CD4-positive, alpha-beta T cell treated with Interleukin-15 for 4 hours (primary cell): ENCODE measurements at places on chromosomes 12 and 14.

GRCh38 chr12:14387219-14387871 lies 21.9 kb downstream of the ATF7IP start:
- peak; percentile 18 for DNase-seq

DNA sequence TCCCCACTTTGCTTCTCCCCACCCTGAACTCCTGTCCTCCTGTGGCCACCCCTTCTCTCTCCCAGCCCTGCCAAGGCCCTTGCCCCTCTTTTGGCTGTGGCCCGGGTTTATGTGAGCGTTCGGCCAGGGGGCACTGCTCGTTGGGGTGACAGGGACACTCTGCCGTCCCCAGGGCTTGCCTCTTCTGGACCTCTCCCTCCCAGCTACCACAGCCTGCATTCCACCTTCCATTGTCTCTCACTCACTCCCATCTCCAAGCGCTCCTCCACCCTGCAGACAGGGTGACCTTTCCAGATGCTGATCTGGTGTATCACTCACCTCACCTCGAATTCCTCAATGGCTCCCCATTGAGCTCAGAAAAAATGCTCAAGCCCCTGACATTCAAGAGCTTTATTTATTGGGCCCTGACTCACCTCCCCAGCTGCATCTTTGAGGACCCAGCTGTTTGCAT lies 1.4 kb downstream of the SERPINA9 start:
- no peak for DNase-seq

- DNase-seq = no peak
These were observed 717 bp downstream of the PKP2 start for GRCh38 chr12:32895688-32896431.

DNA sequence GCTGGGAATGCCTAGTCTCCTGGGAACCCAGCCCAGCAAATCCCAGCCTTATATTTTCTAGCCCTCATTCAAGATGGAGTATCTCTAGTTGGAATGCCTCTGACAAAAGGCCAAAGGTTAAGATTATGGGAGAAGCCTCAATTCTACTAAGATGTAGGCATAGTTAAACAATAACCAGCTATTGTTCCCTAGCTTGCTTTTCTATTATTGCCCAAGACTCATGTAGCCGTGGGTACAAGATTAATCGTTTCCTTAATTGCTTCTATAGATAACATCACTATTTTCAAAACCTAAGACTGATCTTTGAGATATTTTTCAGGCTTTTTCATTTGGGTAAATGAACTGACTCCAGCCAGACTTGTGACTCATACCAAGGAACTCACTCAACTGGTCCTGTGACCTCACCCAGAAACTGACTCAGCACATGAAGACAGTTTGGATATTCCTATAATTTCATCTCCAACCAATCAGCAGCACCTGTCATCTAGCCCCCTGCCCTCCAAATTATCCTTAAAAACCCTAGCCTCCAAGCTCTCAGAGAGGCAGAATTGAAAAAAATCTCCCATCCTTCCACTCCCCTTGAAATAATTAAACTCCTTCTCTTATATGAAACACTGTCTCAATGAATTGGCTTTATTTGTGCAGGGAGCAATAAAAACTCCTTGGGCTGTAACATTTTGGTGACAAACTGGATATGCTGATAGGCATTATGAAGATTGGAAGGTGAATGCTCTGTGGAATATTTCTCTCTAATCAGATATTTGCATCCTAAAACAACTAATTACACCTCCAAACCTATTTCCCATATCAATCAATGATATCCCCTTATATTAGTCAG lies 589.0 kb downstream of the C12orf50 start:
- DNase-seq = no peak

DNA sequence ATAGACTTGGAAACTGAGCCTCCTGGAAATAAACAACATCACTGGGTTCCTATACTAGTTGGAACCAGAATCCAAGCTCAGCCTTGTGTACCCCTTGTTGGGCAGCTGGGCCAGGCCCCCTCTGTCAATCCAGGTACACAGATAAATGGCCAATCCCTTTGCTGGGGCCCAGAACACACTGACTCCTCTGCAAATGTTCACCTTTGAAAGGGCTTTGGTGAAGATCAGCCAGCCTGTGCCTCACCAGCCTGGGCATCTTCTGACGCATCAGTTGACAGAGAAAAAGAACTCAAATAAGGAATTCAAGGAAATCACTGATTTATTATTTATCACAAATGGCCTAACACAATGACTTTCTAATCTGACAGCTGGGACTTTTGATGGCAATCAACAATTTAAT lies 1090.2 kb downstream of the BCL11B start:
- no peak for DNase-seq

DNA sequence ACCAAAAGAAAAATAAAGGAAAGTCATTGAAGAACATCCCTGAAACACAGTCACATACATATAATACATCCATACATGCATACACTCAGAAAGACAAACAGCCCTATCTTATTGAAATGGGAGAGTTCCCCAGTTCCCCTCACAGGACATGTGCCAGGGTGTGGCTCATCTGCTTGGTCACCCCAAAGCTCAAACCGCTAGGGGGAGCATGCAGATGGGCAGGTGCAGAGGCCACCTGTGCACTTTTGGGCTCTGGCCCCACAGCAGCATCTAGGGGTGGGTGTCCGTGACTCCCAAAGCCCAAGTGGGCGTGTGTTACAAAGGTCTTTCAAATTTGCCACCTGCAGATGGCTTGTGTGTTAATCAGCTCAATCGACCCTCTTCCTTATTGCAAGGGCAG lies 75.2 kb downstream of the CMAS start:
- DNase-seq = peak; percentile 51

DNA sequence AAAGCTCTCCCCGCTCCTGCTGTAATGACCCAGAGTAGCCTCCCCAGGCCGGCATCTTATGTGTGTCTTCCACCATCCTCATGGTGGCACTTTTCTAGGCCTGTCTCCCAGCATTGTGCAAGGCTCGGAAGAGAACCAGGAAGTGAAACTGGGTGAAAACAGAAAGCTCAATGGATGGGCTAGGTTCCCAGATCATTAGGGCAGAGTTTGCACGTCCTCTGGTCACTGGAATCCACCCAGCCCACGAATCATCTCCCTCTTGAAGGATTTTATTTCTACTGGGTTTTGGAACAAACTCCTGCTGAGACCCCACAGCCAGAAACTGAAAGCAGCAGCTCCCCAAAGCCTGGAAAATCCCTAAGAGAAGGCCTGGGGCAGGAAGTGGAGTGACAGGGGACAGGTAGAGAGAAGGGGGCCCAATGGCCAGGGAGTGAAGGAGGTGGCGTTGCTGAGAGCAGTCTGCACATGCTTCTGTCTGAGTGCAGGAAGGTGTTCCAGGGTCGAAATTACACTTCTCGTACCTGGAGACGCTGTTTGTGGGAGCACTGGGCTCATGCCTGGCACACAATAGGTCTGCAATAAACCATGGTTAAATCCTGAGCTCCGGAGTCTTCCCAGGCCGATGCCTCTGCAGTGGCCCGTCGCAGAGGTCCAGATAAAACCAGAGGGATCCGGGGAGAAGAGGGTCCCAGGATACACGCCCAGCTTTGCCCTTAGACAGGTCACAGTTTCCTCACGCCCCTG lies 15.6 kb downstream of the ACVRL1 start:
- no peak for DNase-seq

DNA sequence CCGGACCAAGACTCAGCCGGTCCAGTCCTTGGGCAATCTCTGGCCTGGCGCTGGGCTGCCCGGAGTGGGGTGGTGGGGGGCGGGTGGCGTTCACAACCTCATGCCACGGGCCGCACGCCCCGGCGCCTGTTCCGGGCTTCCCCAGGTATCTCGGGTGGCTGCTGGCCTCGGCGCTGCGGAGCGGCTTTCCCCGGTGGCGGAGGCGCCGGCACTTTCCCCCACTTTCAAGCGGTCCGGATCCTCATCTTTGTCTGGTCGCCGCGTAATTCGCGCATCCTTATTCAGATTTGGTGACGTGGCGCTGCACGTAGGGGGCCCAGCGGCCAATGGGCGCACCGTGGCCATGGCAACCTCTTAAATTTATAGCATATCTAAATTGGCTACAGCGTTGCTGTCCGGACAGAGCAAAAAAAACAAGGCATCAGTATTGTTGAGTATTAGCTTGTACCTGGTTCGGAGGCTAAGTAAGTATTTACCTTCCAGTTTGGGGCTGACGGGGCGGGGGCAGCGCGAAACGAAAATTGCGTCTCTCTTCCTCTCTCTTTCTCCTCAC lies at the start of gene LHX5:
LHX5 (minus strand) TSS at position 253 of the 553 bp plus-strand sequence. CDS start 373 bp downstream, outside the sequence.
- no peak for DNase-seq

DNA sequence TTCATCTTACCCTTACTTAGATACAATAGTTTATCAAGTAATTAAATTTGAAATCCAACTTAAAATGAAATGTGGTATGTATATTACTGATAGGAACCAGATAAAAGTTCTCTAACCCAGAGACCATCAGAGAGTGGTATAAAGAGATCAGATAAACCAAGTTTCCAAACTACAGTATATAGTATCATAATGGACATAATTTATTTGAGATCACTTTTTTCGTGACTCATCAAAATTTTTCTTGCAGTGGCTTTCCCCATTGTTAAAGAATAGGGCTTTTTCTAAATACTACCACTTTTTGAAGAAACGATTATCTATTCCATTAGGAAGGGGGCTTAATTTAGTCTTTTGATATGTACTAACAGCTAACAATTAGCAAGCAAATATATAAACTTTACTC lies 15.2 kb upstream of the HSPA2 start:
- no peak for DNase-seq

DNA sequence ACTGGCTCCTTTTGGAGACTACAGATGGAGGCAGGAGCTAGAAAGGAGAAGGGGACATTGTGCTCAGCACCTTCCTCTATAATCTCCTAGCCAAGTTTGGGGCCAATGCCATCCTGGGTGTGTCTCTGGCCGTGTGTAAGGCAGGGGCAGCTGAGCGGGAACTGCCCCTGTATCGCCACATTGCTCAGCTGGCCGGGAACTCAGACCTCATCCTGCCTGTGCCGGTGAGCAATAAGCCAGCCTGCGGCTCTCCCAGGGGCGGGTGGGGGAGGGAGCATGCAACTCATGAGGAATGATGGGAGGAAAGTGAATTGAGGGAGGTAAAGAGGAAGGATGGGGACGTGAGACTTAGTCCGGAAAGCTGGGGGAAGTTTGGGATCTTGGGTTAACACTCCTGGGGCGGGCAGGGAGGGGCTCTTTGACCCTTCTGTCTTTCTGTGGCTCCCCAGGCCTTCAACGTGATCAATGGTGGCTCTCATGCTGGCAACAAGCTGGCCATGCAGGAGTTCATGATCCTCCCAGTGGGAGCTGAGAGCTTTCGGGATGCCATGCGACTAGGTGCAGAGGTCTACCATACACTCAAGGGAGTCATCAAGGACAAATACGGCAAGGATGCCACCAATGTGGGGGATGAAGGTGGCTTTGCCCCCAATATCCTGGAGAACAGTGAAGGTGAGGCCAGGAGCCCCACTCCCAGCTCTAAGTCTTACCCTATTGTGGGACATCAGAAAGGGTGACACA lies 3.3 kb downstream of the ENO2 start:
- no peak for DNase-seq

GRCh38 chr12:42474391-42474790 lies 115.2 kb downstream of the PRICKLE1 start:
- DNase-seq = no peak

- no peak for DNase-seq
These were observed 68.1 kb upstream of the PLEKHG7 start for GRCh38 chr12:92634730-92635129.

- DNase-seq = no peak
These were observed 9.6 kb downstream of the ACTN1 start for GRCh38 chr14:68969278-68970033.

DNA sequence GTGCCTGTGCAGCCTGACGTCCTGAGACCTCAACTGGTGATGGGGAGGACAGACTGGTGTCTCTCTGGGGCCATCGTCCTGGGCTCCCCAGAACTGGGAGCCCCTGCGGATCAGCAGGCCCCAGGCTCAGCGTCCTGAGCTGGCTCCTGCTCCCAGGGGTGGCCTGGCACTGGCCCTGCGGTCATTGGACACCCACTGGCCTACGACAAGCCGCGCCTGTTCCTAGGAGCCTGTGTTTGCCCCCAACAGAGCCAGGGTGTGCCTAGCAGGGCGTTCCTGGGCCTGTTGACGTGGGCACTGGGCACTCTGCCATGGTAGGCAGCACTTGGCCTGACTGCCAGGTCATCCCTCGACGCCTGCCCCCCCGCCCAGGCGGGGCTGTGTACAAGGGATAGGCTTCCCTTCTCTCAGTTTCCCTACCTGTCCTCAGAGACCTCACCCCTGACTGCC lies 8.4 kb downstream of the ADSS1 start:
- DNase-seq = no peak

GRCh38 chr14:95185033-95185766 lies 27.9 kb upstream of the DICER1 start:
- DNase-seq = no peak
